ENCODE measurements at places on chromosomes 6 and 20.

DNA sequence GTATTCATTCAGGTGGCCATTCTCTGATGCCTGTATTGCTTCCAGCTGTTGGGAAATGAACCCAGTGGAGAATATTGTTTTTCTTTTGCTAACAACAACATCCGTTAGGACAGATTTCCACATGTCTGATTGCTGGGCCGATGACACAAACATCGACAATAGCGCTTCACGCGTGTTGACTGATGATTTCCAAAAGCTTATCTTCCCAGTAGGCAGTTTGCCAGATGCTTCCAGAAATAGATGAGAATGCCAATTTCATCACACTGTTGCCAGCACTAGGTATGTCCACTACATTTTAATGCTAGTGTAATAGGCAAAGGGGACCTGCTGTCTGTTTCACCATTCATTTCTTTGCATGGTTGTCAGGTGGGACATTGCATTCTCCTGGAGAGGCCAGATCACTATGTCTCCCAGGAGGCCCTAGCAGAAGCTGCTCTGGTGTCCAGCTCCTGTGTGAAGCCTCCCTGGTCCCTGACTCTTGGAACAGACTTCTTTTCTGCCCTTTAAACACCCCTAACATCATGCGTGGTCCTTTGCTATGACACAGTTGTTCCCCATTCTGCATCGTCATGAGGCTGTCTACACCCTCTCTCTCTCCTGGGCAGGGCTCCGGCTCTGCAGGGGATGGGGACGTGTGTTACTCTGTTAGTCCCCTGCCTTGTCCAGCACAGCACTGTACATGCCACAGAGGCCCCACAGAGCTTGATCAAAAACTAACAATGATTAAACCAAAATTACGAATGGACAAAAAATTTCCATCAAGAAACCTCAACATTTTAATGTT, 181.6 kb downstream of the CDH26 start:
- DNase-seq: no peak

DNA sequence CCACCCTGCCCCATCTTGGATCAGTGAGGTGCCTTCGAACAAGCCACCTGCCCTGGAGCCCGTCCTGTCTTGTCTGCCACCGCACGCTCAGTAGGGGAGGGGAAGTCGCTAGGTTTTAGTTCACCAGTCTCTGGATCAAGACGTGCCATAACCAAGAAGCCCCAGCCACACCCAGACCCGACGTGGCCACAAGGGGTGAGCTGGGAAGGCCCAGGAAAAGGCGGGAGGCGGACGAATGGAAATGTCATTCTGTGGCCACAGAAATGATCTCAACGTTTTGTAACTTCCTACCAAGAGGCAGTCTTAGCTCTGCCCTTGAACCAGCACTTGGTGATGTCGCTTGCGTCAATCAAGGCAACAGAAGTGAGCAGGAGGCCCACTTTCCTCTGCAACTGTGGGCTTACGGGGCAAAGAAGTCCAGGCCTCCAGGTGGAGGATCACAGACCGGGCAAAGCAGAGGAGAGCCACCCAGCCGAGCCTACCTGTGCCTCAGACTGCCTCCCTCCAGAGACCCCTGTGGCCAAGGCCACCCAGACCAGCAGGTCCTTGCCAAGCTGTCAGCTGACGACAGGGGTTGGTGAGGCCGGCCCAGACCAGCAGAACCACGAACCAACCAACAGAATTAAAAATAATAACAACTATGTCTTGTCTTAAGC, 14.5 kb downstream of the GMEB2 start:
- DNase-seq: peak; percentile 82

- no peak for DNase-seq
Measured at GRCh38 chr6:10690651-10691445, 3.6 kb downstream of the C6orf52 start.

- no peak for DNase-seq
Measured at GRCh38 chr6:111520524-111520923, 37.5 kb upstream of the REV3L start.

GRCh38 chr6:84428300-84428907, 201.0 kb upstream of the CEP162 start:
- no peak for DNase-seq

DNA sequence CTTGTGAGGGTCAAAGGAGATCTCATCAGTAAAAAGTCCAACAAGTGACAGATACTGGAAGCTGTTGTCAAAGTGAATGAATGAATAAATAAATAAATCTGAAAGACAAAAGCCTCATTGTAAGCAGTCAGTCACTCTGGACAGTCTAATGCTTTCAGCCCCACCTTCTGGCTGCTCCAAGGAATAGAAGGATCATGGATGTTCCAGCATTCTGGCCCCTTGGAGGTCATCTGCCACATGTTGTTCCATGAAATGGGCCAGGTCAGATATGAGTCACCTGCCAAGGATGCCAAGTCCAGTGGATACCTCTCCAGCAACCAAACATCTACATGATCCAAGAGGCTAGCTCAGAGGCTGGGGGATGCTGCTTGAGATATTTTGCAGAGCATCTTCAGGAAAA, 185.6 kb downstream of the BMP7 start:
- DNase-seq: no peak

DNA sequence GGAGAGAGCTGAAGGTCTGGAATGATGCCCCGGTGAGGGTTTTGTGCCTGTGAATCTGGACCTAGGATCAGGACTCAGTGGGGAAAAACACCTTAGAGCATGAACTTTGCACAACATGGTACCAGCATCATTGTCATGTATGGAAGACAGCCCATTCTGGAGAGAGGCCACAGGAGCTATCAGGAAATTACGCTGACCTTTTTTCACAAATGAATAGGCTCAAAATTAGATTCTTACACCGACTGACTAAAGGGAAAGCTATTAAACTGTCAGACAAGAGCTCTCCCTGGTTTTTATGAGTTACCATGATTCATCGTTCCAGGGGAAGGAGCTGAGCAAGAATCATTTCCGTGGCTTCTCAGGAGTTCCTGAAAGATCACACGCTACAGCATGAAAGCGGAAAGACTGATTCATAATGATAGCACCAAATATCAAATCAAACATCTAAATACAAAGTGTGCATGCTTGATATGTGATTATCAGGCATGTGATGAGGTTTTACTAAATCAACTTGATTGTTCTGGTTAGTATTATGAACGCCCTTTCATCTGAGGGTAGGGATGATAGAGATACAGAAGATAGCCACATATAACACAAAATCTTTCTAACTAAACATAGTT, 224.9 kb upstream of the SMLR1 start:
- no peak for DNase-seq

DNA sequence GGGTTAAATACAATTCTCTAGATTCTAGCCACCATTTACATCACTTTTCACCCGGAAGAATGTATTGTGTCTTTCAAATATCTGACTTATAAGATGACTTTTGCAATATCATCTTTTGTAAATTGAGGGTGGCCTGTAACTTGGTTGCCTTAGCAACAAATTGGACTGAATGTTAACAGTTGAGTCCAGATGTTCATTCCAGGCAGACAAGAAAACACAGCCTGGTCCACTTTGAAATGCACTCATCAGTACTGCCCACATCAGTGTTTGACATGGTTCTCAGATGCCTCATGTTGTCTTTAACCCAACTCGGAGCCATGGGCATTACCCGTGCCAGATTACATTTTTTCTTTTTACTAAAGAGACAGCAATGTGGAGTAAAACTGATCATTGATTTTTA, 781.6 kb upstream of the CHD6 start:
- no peak for DNase-seq
